ENCODE measurements at places on chromosomes 7 and 10.

DNA sequence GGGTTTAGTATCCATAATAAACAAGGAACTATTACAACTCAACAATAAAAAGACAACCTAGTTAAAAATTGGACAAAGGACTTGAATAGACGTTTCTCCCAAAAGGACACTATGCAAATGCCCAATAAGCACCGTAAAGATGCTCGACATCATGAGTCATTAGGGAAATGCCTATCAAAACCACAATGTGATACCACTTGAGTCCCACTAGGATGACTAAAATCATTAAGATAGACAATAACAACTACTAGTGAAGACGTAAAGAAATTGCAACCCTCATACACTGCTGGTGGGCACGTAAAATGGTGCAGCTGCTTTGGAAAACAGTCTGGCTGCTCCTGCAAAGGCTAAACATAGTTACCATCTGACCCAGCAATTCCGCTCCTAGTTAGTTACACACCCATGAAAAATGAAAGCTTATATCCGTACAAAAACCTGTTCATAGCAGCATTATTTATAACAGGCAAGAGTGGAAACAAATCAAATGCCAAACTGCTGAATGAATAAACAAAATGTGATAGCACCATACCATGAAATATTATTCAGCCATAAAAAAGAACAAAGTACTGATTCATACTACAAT is 17.3 kb downstream of the CCDC3 start:
- DNase-seq = no peak

GRCh38 chr7:94252971-94253370 is 141.7 kb upstream of the COL1A2 start:
- DNase-seq = no peak

DNA sequence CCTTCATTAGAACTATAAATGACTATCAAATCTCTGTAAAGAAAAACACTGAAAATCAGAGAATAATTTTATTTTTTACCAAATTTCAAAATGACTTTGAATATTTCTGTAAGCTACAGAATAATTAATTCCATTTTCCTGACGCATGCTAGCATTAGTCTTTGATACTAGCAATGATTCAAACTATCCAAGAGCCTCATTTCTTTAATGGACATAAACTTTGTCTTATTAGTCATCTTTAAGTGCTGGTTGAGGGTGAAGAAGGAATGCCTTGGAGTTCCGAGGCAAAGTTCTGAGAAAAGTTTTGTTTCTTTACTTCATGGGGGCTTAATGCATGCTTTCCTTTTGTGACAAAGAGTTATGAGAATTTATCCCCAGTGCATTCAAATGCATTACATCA is 137.3 kb downstream of the AGMO start:
- DNase-seq = no peak

DNA sequence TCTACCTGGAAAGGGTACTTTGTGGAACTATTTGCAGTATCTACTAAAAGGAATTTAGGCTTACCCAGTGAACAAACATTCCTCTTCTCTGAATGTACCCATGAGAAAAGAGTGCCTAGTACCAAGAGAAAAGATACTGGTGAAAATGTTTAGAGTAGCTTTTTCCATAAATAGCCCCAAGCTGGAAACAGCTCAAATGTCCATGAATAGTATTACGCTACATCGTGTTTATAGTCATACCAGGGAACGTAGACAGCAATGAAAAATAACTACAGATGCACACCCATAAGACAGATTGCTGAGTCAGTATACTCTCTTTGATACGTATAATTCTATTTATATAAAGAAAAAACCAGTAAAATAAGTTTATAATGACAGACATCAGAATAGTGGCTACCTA is 285.9 kb downstream of the KLF6 start:
- no peak for DNase-seq

DNA sequence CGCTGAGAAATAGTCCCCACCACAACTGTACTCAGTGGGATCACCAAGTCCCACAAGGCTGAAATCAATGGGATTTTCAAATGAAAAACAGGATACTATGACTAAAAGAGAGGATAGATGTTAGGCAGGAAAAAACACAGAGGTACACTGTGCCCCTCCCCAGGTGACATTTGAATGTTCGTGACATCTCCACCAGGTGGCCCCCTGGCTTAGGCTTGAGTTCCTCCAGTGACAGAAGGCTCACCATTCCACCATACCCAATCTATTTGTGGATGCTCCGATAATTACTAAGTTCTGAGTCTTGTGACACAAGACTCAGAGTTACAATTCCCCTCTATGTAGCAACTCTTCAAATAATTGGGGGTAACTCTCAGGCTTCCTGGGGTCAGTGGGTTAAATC is 77.5 kb upstream of the KCNMA1 start:
- no peak for DNase-seq

GRCh38 chr7:74038194-74038961 is 10.4 kb downstream of the ELN start:
- no peak for DNase-seq

GRCh38 chr10:15122477-15123030 is 25.4 kb downstream of the RPP38 start:
- DNase-seq = no peak

DNA sequence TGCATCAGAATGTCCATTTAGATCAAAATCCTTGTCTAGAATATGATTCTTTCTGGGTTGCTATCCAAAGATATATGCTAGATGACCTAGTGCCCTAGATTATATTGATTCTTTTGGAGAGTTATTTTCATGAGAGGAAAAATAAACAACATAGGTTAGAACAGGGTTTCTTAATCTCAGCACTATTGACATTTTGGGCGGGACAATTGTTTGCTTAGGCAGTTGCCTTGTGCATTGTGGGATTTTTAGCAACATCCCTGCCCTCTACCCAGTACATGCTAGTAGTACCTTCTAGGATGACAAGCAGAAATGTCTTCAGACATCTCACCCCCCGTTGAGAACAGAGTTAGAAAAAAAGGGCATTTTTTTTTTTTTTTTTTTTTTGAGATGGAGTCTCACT is 25.1 kb upstream of the LAMB1 start:
- no peak for DNase-seq

GRCh38 chr10:122490786-122491680 is 29.7 kb downstream of the HTRA1 start:
- DNase-seq = peak; percentile 21

- no peak for DNase-seq
These were observed 15.3 kb downstream of the SFRP4 start for GRCh38 chr7:37901236-37901827.

GRCh38 chr10:21506351-21506750 is 19.1 kb downstream of the SKIDA1 start:
- DNase-seq = no peak

All from activated T-helper 9 cell treated with anti-CD3 and anti-CD28 coated beads, Interleukin-2, amount 50 U/mL, for 16 hours (primary cell).